ENCODE measurements at places on chromosomes 5 and 9.

DNA sequence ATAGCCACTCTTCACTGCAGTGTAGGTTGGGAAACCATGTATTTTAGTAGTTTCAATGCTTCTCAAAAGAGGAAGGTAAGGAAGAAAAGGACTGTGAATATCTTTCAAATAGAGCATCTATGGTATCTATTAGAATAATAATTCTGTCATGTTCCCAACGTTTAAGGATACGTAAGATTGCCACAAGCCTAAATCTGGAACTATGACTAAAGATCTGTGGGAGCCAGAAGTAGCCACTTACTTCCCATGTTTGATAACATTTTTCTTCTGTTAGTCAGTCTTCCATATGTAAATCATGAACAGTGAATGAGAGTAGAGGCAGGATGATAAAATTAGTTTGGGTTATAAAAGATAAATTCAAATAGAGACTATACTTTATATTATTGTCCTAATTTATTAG, 16.3 kb upstream of the MROH2B start:
- DNase-seq: no peak

- DNase-seq: no peak
Measured at GRCh38 chr9:132341177-132341840, 13.5 kb downstream of the SETX start.

DNA sequence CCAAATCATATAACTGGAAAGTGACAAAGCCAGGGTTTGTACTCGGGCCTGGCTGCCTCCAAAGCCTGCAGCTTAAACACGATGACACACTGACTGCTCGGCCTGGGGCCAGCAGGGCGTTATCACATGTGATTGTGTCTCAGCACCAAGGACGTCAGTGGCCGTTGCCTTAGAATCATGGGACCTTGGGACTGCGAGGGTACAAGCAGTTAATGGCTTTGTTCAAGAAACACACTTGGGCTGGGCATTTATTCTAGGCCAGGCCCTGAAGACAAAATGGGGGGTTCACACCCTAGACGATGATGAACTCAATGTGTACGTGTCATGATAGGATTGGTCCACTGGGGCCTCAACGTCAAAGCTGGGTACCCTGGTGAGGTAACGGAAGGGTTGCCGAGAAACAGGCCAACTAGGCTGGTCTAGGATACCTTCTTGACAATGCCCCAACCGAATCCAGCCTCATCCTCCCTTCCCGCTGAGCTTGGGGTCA, 13.0 kb downstream of the SH3PXD2B start:
- no peak for DNase-seq

GRCh38 chr9:129624168-129624759, 1.7 kb upstream of the NTMT1 start:
- peak; percentile 94 for DNase-seq

- DNase-seq: peak; percentile 62
Measured at GRCh38 chr9:135410831-135411473, 68.6 kb upstream of the PPP1R26 start.

DNA sequence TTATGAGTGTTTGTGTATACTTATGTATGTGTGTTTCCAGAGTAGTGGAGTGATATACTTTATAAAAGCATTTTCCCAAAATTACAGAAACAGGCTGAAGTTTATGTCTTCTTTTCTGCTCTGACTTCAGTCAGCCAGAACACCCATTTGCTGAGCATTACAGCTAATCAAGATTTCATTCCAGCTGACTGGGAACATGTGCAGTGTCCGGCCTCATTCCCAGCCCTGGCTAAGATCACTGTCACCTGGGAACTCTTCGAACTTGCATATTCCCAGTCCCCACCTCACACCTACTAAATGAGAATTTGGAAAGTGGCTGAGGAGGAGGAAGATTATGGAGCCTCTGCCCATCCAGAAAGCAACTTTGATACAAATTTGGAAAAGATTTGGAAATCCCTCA, 90.8 kb upstream of the PRRC1 start:
- DNase-seq: no peak

DNA sequence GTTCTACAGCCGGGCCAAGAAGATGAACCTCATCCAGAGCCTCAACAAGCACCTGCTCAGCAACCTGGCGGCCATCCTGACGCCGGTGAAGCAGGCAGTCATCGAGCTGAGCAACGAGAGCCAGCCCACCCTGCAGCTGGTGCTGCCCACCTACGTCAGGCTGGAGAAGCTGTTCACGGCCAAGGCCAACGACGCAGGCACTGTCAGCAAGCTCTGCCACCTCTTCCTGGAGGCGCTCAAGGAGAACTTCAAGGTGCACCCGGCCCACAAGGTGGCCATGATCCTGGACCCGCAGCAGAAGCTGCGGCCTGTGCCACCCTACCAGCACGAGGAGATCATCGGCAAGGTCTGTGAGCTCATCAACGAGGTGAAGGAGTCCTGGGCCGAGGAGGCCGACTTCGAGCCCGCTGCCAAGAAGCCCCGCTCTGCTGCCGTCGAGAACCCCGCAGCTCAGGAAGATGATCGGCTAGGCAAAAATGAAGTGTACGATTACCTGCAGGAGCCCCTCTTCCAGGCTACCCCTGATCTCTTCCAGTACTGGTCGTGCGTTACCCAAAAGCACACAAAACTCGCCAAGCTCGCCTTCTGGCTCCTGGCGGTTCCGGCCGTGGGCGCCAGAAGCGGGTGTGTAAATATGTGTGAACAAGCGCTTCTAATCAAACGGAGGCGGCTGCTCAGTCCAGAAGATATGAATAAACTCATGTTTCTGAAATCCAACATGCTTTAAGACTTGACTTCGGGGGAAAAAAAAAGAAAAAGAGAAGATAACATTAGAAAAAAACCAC, 28.5 kb downstream of the AMBP start:
- DNase-seq: no peak

DNA sequence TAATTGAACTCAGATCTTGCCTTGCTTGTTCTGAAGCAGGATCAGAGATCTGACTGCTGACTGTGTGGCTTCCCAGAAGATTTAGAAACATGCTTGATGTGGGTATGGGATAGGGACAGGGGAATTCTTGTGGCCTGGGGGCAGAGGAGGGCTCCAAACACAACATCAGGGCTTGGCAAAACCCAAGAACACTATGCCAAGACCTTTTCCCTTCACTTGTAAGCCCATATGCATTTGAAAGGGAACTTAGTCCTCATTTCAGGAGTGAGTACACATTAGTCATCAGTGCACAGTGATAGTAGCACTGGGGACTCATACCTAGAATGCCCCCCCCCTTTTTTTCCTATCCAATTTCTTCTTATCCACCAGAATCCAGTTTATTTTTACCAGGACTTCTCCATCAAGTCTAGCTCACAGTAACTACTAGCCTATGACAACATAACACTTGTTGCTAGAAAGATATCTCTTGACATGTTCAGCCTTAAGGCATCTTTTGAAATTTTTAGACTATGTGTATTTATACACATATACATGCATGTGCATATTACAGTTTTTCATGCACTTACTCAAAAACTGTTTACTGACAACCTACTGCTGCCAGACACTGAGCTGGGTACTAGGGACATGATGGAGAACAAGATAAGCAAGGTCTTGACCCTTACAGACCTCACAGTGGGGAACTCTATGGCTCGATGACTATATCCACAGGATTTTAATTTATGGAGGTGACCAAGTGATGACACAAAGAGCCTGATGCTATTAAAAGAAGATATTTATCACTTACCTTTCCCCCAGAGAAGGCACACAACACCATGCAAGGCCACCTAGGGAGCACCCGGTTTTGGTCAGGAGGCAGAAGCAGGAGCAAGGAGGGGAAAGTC, 158.3 kb upstream of the MAP3K1 start:
- DNase-seq: no peak

GRCh38 chr5:105961572-105961971, 1709.2 kb downstream of the EFNA5 start:
- DNase-seq: no peak

- peak; percentile 94 for DNase-seq
Measured at GRCh38 chr5:172479034-172479783, 24.9 kb upstream of the SH3PXD2B start.

DNA sequence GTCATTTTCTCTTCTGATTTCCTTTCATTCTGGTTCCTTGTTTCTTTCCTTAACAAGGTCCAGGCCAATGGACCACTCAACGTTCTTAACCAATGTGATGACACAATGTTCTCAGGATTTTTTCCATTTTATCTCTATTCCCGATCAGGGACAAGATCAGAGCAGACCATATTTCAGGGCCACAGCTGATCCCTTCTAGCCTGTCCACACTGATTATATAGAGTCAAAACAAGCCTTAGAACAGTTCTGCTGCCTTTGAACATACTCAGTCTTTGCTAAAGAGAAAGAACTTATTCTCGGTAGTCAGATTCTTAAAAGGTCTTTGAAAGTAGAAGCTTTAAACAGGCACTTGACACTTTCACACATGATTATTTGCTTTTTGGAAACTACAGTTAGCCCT, 188.4 kb downstream of the ADAMTSL1 start:
- DNase-seq: no peak

- DNase-seq: no peak
Measured at GRCh38 chr9:124580186-124580585, 73.0 kb upstream of the NR5A1 start.

- DNase-seq: no peak
Measured at GRCh38 chr5:35012796-35013195, 35.0 kb downstream of the AGXT2 start.

DNA sequence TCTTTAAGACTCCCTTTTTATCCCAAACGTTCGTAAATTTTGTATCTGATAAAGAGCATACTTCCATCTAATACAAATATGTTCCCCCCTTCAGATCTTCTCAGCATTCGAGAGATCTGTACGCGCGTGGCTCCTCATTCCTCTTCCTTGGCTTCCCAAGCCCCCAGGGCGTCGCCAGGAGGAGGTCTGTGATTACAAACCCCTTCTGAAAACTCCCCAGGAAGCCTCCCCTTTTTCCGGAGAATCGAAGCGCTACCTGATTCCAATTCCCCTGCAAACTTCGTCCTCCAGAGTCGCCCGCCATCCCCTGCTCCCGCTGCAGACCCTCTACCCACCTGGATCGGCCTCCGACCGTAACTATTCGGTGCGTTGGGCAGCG, 19.9 kb downstream of the CDKN2A start:
- no peak for DNase-seq

- DNase-seq: no peak
Measured at GRCh38 chr9:132006677-132007370, 72.8 kb downstream of the MED27 start.

GRCh38 chr5:51968756-51969155, 585.5 kb downstream of the ISL1 start:
- DNase-seq: no peak

DNA sequence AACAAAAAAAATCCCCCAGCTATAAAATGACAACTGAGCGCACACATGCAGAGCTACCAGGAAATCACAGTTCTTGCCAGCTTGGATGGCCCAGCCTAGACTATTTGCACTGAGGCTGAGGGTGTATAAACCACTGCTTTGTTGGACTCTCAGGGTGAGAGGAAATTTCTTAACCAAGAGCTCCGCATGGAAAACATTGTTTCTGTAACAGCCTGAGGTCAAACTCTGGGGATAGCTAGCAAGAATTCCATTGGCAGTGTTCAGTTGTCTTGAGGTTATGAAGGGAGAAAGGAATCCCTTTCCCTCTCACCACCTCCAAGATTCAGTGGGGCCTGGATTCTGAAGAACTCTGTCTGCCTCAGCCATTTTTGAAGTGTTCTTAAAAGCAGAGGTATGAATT, 360.0 kb downstream of the OSTF1 start:
- peak; percentile 23 for DNase-seq

GRCh38 chr9:4750023-4750673, 9.1 kb upstream of the AK3 start:
- peak; percentile 56 for DNase-seq

- no peak for DNase-seq
Measured at GRCh38 chr5:113000466-113000865, 23.9 kb downstream of the DCP2 start.

DNA sequence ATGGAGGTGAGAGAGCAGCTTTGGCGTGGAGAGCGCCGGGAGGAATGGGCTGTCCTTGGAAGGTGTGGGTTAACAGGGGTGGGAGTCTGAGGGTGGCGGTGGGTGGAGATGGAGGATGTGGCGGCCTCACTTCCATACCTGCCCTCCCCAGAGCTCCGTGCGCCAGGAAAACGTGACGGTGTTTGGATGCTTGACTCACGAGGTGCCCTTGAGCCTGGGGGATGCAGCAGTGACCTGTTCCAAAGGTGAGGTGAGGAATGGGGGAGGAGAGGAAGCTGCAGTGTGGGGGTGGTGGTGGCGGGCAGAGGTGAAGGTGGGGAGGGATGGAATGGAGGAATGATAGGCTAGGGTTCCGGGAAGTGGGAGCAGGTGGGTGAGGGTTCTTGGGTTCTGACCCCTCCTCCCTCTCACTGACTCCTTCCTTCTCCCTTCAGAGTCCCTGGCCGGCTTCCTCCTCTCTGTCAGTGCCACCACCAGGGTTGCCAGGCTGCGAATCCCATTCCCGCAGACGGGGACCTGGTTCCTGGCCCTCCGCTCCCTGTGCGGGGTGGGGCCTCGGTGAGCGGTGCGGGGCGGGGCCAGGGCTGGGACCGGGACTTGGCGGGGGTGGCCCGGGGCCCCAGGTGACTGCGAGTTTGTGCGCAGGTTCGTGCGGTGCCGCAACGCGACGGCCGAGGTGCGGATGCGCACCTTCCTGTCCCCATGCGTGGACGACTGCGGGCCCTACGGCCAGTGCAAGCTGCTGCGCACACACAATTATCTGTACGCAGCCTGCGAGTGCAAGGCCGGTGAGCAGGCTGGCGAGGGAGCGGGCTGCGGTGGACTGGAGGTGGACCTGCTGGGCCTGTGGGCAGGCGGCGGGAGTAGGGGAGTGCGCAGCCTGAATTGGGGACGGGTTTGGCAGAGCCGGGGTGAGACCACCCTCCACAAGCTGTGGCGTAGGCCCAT, 17.1 kb downstream of the TMEM8B start:
- DNase-seq: peak; percentile 16

DNA sequence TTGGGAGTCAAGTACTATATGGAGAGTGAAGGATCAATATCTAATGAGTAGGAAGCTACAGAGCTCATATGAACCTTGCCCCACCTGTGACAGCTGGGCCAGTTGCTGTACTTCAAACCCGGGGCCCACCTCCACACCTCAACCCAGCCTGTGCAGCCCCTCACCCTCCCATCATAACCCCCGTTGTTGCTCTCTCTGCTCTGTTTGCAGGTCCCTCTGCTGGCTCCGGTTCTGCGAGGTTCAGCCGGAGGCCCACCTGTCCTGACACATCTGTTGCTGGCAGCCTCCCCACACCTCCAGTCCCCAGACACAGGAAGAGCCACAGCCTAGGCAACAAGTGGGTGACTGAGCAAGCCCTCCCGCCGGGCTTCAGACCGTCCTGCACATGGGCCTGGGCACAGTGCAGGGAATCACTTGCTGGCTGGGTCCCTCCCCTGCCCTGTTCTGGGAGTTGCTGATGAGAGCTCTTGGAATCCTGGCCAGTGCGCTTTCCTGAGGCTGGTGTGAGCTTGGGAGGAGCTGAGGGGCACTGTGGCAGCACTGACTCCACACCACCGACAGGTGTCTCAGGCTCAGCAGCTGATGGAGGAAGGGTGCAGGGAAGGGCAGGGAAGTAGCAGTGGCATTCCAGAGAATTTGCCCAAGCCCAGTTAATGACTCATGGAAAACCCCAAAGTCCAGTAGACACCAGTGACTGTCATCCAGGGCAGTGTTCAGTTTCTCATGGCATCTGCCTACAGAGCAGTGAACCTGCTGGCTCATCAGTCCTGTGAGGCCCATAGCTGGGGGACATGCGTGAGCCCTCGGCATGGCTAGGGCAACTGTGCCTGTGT, 69.5 kb upstream of the GARNL3 start:
- DNase-seq: peak; percentile 58
